ENCODE measurements at places on chromosomes 2 and 18. TPM values are rescaled to one million over a fixed set of nuclear protein-coding genes. Genes with fewer than 3 reads are reported as not detected.

Gene SULT1C2
- 0.66 TPM for total RNA-seq

Gene CNRIP1
- total RNA-seq = 23.5 TPM

DNA sequence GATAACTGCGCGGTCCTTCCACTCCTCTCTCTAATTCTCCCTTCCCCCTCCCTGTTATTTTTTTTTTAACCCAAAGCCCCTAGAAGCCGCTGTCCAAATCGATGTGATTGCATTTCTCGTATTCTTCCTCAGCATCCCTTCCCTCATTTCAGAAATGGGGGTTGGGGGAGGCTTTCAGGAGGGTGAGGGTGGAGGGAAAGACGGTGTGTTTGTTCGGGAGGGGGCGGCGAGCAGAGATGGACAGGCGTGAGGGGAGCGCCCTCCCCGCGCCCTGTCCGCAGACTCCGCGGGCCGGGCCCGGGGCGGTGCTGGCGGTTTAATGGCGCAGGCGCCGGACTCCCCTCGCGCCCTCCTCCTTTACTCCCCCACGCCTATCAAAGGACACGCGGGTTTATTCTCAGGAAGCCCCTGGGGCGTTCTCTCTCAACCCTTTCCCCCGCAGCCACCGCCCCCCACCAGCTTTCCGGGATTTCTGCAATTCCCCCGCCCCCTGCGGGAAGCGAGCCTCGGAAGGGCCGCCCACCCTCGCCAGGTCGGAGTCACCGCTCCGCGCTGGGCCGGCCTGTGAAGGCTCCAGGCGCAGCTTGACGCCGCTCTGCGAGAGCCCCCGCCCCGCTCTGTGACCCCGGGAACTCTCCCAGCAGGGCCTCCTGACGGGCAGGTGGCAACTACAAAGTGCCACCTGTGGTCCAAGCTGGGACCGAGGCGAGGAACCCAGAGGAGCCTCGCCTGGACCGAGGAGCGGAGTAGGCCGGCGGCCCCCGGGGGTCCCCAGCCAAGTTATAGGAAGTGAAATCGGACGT is 981 bp downstream of the ST8SIA3 start:
- no peak overlapping the region for H3K4me3 ChIP-seq
- no peaks in the 10 kb centered on the region for H3K36me3 ChIP-seq

GRCh38 chr2:176789751-176790150 is 422.8 kb upstream of the HNRNPA3 start:
- H3K27me3 ChIP-seq = no peaks in the 10 kb centered on the region
- no peaks in the 10 kb centered on the region for H3K36me3 ChIP-seq
- no peak for DNase-seq
- no peak overlapping the region for H3K27ac ChIP-seq
- no peak overlapping the region for H3K4me3 ChIP-seq

GRCh38 chr2:8566774-8567468 is 114.9 kb upstream of the ID2 start:
- H3K27me3 ChIP-seq = no peaks in the 10 kb centered on the region
- no peak for DNase-seq
- no peaks in the 10 kb centered on the region for H3K4me1 ChIP-seq

DNA sequence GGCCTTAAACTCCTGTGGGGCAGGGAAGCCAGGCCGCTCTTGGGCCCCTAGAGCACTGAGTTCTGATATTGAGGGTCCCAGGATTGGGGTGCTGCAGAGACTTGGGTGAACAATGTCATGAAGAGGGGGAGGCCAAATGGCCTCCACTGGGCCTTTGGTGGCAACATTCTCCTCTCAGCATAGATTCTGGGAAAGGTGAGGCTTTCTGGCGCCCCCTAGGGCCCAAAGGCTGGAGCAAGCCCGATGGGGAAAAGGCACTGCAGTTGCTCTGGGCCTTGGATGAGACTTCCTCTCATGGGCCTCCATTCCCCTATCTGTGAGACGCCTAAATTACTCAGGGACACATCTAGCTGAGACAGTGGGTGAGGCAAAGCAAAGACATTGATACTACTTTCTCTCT is 84.8 kb downstream of the ACAA2 start:
- no peak overlapping the region for H3K27ac ChIP-seq
- H3K4me3 ChIP-seq = no peak overlapping the region
- DNase-seq = no peak
- H3K4me1 ChIP-seq = peaks cover 9% of the 10 kb centered on the region

Data from esophagus muscularis mucosa (tissue), 4 donors.